GM04504 (cell line): ENCODE measurements at places on chromosomes 16 and 17.

DNA sequence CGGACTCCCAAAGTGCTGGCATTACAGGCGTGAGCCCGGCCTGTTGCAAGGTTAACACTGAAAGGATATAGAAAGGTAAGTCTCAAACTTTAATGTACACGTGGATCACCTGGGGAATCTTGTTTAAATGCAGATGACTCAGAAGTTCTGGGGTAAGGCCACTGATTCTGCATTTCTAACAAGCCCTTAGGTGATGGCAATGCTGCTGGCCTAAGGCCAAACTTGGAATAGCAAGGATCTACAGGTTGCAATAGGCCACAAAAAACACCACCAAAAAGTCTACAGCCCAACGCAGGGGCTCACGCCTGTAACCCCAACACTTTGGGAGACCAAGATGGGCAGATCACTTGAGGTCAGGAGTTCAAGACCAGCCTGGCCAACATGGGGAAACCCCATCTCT is 4.2 kb downstream of the CMTM4 start:
- no peak for DNase-seq

DNA sequence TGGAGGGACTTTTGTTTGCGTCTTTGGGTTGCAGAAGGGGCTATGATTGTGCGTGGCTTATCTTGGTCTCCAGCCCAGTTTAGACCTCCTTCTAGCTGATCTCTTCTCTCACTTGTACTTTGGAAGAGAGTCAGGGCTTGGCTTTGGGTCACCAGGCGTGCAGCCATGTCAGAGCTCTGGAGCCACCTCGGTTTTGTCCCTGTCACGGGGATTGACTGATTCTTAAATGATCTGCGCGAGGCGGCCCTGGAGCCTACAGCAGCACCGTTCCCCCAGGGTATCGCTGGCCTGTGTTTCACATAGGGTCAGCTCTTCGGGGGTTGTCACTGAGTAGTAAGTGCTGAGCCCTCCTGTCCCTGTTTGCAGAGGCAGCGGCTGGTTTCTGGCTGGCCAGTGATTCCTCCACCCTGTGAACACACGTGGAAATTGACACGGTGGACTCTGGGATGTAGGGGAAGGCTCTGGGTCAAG is 209.8 kb upstream of the CHMP6 start:
- DNase-seq, result no peak

- no peak for DNase-seq
These were observed 536.5 kb downstream of the CDH11 start for GRCh38 chr16:64585367-64585766.

DNA sequence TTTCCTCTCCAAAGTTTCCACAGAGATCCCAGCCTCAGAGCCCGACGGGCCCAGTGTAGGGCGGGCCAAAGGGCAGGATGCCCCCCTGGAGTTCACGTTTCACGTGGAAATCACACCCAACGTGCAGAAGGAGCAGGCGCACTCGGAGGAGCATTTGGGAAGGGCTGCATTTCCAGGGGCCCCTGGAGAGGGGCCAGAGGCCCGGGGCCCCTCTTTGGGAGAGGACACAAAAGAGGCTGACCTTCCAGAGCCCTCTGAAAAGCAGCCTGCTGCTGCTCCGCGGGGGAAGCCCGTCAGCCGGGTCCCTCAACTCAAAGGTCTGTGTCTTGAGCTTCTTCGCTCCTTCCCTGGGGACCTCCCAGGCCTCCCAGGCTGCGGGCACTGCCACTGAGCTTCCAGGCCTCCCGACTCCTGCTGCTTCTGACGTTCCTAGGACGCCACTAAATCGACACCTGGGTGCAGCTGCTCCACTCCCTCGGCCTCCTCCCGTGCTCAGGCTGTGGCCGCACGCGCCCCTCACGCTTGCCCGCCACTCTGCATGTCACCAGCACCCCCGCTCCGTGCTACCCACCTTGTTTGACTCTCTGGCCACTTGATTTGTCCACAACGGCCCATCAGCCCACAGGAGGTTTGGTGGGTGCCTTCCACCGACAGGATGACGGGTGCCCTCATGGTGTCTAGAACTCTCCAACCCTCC is 15.3 kb upstream of the STH start:
- no peak for DNase-seq

GRCh38 chr17:77327566-77328464 is 187.0 kb downstream of the SEC14L1 start:
- DNase-seq, result no peak

- no peak for DNase-seq
These were observed 197.7 kb upstream of the CIBAR2 start for GRCh38 chr16:85309656-85310587.

GRCh38 chr16:56758930-56759329 is 29.0 kb downstream of the NUP93 start:
- DNase-seq, result no peak

DNA sequence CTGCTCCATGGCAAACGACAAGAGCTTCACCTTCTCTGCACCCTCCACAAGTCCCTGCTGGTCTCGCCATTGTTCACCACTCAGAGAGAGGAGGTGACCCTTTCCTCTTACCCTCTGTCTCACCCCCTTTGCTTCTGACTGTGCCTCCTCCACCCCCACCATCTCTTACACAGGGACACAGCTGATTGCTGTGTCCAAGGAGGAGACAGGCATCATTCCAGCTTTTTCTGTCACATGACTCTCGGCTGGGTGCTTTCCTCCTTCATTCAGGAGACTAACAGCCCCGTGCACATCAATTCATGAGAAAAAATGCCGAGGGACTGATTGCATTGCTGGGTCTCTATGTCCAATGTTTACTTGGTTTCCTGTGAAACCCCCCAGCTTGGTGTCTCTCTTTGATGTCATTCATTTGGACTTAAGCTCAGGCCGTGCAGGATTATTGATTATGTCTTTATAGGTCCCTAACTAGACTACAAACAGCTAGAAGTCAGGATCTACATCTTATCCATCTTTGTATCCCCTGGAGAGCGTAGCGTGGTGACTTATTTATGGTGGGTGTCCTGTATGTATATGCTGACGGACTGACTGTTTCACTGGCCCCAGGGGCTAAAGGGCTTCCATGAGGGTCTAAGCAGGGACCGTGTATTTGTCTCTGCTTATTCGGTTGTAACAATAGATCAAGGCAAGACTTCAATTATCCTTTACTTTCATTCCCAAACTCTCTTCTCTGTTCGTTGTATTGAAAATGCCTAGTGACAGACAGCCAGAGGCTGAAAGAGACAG is 82.2 kb upstream of the CDH13 start:
- DNase-seq, result no peak

DNA sequence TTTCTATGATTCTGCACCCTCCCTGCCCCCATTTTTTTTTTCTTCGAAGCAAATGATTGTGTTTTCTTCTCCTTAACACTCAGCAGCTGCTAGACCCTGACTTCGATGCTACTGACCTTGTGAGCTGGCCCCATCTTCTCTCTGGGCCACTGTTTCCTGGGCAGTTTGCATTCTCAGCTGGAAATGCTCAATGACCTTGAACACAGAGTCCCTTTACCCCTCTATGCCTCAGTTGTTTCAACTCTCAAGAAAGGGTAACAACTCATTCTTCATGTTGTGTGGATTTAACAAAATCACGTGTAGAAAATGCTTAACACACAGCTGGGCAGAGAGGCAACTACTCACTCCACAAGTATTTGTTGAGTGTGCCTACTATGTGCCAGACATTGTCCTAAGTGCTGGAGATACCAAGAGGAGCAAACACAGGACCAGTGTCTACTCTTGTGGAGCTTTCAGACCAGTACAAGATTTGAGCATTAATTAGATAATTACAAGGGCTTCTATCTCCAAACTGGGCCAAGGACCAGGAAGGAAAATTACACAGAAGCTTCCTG is 66.2 kb downstream of the IQCK start:
- DNase-seq, result no peak

GRCh38 chr16:80992676-80993293 is 13.9 kb downstream of the CMC2 start:
- DNase-seq, result no peak

- no peak for DNase-seq
These were observed 14.0 kb upstream of the RNF135 start for GRCh38 chr17:30956764-30957374.

DNA sequence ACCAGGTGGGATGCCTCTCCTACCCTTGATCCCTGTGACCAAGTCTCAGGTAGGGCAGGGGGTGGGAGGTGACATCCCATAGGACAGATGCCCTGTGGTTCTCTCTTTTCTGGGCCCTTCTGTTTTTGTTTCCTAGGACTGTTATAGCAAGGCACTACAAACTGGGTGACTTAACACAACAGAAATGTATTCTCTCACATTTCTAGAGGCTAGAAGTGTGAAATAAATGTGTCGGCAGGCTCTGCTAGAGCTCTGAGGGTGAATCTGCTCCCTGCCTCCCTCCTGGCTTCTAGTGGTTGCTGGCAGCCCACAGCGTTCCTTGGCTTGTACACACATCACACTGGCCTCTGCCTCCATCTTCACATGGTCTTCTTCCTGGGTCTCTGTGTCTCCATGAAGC is 12.7 kb downstream of the CALB2 start:
- DNase-seq, result no peak

DNA sequence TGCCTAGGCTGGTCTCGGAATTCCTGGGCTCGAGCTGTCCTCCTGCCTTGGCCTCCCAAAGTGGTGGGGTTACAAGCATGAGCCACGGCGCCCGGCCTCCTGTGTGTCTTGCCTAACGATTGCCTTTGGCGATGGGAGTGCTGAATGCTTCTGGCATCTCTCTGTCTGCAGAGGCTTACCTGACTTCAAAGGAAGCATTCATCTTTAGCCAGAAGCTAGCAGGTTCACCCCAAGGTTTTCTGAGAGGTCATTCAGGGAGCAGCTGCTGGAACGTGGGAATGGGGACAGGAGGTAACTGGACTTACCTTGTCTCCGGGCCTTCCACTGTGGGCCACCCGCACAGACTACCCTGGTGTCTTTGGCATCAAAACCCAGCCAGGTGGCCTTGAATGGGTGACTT is 54.7 kb downstream of the PLCG2 start:
- DNase-seq, result no peak

DNA sequence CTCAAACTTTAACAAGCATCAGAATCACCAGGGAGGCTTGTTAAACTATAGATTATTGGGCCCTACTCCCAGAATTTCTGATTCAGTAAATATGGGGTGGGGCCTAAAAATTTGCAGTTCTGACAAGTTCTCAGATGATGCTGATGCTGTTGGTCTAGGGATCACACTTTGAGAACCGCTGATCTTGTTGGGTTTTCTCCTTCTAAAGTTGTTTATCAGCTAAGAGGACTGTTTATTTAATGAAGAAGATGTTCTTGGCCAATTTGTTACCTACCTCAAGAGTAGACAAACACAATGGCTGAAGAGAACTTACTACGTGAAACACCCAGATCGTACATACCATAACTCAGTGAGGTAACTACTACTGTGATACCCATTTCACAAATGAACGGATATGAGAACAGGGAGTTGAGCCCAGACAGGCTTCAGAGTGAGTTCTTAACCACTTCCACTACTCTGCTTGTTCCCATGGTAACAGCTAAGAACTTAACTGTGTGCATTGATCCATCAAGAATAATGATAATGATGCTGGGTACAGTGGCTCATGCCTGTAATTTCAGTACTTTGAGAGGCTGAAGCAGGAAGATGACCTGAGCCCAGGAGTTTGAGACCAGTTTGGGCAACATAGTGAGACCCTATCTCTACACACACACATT is 85.3 kb upstream of the NSRP1 start:
- DNase-seq, result no peak

- DNase-seq, result no peak
These were observed 301.8 kb upstream of the MAF start for GRCh38 chr16:79902351-79902750.

DNA sequence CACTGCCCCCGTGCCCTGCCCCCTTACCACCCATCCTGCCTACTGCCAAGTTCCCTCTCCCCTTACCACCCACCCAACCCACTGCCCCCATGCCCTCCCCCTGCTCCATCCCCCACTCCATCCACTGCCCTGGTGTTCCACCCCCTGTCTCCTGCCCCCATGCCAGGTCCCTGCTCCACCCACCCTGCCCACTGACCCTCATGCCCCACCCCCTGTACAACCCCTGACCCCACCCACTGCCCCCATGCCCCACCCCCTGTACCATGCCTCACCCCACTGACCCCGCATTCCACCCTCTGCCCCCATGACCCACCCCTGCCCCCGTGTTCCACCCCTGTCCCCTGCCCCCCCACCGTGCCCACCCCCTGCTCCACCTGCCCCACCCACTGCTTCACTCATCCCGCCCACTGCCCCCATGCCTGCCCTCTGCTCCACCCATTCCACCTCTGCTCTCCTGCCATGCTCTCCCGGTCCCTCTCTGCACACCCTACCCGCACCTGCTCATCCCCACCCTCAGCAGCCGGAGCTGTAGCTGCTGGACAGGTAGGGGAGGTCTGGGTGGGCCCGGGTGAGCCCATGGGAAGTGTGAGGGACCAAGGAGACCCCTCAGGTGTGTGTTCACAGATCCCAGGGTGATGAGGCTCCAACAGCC is 7.4 kb upstream of the FN3KRP start:
- DNase-seq, result no peak

DNA sequence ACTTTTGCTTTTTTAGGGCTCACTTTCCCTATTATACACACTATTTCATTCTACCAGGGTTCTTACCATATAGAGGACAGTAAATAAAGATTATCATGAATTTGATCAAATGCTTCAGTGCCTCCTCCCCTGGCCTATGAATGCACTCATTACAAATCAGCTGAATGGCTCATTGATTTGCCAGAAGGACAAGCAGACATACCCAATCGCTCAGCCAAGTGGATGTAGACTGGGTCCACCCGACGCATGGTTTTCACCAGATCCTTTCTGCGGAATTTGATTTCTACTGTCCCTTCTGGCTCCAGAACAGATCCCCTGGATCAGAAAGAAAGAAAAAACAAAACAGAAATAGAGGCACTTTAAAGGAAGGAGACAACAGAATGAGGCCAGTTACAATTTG is 162.6 kb downstream of the AATF start:
- DNase-seq, result no peak

DNA sequence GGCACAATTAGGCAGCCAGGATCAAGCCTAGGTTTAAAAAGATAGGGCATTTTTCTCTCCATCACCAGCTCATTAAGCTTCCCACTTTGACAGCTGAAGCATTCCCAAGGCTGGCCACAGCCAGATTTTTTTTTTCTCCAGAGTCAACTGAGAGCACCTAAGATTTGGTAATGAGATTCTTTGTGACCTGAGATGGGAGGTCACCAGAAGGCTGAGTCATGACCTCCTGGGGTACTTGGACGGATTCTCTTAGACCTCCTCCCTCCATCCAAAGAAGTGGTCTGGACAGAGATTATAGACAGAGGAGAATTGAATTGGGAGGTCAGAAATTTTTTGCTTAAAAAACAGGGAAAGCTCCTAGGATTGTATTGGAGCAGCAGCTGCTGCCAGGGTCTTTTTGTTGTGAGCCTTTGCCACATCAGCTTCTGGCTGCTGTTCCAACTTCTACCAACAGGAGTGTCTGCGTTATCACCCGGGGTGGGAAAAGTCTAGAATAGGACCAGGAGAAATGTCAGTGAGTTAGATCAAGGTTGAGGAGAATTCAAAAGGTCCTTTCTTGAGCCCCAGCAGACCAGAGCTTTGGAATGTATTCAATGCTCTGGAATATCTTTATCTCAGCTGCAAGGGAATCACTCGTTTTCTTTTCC is 221.2 kb upstream of the N4BP1 start:
- DNase-seq, result no peak

- no peak for DNase-seq
These were observed 8.2 kb downstream of the RHBDF1 start for GRCh38 chr16:63998-64913.

- no peak for DNase-seq
These were observed 46.6 kb upstream of the LYRM9 start for GRCh38 chr17:27939474-27940465.

- DNase-seq, result no peak
These were observed 42.9 kb downstream of the GAS7 start for GRCh38 chr17:10155371-10156076.
